CD14-positive monocyte (primary cell): ENCODE measurements at places on chromosomes 5 and 9.

- DNase-seq, result no peak
These were observed 80.6 kb downstream of the FEM1C start for GRCh38 chr5:115463983-115464382.

GRCh38 chr5:76021936-76022584 lies 61.1 kb upstream of the SV2C start:
- no peak for DNase-seq

- no peak for DNase-seq
These were observed 22.2 kb downstream of the MROH2B start for GRCh38 chr5:41048986-41049385.

DNA sequence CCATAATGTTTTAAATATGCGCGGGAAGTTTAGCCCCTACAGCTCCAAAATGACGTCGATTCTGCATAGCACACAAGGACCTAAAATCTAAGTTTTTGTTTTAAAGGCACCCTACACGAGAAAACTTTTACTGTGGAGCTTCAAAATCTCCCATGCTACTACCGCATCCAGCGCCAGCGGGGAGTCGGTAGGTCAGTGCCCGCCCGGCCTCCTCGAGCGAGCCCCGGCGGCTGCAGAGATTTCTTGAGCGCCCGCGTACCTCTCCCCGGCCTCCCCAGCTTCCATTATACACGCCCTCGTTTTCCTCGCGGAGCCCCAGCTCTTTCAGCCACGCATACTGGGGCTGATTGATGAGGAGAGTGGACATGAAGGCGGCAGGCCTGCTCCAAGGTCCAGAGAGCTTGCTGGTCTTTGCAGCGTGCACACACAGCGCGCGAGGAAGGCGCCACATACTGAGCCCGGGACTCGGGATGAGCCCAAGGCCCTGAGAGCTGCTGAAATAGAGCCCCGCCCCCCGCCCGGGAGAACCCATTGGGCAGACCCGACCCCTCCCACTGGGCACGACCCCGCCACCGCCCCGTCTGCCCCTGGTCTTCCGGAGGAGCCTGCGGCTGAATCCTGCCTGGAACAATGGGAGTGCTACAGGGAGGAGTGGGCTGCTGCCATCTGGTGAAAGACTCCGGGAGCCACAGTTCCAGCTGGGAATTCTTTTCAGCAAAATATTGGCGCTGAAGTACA lies at the start of gene ALDH7A1:
Gene ALDH7A1 (minus strand): TSS at position 472 of the 738 bp plus-strand sequence. CDS start 21 bp downstream, at position 451.
- DNase-seq, result peak; percentile 5

- DNase-seq, result peak; percentile 77
These were observed 11.0 kb downstream of the SPINK14 start for GRCh38 chr5:148179234-148179824.

DNA sequence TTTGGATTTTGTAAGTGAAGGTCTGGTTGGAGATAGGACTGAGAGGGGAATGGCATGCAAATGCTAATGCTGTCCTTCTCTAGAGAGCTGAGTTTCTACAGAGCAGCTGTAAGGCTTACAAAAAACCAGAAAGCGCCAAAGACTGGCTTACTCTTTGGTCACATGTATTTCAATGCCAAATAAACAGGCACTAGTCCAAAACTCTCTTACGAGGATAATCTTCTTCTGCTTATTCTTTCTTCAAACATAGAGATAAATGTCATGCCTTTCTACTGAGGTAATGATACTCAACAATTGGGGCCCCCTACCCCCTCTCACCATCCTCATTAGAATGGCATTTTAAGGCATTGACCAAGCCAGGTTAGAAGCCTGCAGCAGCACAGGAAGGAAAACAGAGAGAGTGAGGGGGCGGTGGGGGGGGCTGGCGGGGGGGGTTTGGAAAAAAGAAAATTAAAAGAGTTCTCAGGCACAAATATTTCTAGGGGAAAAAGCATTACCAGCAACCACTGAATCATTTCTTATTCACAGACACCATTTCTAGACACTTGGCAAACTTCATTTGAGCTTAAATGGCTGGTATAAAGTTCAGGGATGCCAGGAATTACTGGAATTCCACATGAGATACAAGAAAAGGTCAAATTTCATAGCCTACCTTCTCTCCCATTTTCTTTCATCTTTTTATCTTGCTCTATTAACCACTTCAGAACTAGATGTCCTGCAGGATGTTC lies 34.0 kb downstream of the PUM3 start:
- DNase-seq, result no peak

GRCh38 chr5:93716453-93716852 lies 24.9 kb downstream of the POU5F2 start:
- DNase-seq, result no peak

DNA sequence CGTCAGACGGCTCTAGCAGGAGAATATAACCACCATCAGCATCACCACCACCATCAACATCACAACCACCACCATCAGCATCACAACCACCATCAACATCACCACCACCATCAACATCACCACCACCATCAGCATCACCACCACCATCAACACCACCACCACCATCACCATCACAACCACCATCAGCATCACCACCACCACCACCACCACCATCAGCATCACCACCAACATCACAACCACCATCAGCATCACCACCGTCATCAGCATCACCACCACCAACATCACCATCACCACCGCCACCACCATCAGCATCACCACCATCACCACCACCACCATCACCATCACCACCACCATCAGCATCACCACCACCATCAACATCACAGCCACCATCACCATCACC lies 210.7 kb downstream of the C9orf50 start:
- DNase-seq, result no peak

DNA sequence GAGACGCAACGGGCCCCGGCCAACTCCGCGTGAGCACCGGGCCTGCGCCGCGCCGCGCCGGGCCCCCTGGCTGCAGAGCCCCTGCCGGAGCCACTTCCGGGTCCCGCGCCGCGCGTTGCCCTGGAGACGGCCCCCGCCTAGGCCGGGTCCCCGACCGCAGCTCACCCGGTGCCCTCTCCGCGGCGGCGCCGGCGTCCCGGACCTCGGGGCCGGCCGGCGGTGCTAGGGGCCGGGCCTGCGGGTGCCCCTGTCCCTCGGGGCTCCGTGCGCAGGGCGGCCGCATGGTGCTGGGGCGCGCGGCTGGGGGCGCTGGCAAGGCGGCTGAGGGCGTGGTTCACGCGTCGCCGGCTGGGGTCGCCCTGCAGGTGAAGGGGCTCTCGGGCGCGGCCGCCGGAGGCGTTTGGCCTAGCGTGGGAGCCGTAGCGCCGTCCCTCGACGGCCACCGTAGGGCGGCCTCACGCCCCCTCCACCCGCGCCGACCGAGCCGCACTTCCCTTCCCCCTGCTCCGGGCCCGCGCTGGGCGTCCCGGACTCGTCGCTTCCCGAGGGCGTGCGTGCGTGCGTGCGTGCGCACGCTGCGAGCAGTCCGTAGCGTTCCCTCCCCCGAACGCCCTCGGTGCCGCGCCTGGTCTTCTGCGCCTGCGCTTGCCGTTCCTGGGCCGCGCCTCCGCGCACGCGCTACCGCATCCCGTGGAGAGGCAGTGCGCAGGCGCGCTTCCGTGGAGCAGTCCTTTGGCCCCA lies at the start of gene TMEM250:
Gene TMEM250 (minus strand): TSS at position 556 of the 741 bp plus-strand sequence. CDS start 1,975 bp downstream, outside the sequence.
- peak; percentile 96 for DNase-seq

DNA sequence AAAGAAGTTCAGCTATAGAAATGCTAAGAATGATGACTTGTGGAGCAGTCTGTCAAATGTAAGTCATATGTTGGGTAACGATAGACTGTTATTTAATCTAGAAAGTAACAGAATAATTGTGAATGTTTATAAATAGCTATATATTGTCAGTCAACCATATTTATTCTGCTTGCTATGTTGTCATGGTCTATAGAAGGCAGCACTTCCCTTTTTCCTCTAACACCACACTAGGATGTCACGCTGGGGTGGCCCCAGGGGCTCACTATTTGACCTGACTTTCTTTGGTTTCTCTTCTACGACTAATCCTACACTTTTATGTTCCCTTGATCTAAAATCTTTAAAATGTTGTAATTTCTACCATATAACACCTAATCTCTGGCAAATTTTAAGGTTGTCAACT lies 20.5 kb downstream of the ERAP2 start:
- peak; percentile 88 for DNase-seq

DNA sequence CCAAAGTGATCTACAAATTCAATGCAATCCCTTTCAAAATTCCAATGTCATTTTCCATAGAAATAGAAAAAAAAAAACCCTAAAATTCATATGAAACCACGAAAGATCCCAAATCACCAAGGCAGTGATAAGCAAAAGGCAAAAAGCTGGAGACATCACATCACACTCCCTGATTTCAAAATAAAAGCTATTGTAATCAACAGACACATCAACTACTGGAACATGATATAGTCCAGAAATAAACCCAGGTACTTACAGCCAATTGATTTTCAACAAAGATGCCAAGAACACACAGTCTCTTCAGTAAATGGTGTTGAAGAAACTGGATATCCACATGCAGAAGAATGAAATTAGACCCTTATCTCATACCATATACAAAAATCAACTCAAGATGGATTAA lies 224.0 kb downstream of the WDR70 start:
- DNase-seq, result no peak

- DNase-seq, result no peak
These were observed 33.7 kb downstream of the GABRP start for GRCh38 chr5:170817195-170817594.

DNA sequence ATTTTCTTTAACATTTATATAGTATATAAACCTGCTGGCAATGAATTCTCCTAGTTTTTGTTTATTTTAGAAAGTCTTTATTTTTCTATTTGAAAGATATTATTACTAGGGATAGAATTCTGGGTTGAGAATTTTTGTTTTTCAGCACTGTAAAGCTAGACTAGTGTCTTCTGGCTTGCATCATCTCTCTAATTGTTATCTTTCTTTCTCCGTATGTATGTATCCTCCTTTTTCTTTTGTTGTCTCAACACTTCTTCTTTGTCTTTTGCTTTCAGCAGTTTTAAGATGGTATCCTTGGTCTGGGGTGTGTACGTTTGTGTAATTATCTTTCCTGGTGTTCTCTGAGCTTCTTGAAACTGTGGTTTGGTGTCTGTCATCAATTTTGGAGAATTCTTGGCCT lies 48.8 kb downstream of the FBXO4 start:
- no peak for DNase-seq

GRCh38 chr5:149404746-149405549 lies 25.9 kb upstream of the IL17B start:
- DNase-seq, result no peak

DNA sequence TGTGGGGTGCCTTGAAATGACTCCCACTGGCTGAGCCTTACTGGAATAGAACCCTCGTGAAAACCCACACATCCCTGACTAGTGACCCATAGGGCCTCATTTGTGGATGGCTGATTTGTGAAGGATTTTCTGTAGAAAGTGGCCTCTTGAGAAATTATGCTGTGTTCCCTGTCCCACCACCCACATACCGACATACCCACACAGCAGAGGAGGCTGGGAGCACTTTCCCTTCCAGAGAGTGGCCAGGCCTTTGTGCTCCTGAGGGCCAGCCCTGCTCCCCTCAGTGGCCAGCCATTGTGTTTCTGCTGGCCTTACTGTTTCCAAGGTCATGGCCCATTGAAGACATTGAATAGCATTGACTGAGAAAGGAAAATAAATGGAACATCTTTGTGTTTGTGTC lies 29.6 kb downstream of the IL9 start:
- DNase-seq, result no peak

DNA sequence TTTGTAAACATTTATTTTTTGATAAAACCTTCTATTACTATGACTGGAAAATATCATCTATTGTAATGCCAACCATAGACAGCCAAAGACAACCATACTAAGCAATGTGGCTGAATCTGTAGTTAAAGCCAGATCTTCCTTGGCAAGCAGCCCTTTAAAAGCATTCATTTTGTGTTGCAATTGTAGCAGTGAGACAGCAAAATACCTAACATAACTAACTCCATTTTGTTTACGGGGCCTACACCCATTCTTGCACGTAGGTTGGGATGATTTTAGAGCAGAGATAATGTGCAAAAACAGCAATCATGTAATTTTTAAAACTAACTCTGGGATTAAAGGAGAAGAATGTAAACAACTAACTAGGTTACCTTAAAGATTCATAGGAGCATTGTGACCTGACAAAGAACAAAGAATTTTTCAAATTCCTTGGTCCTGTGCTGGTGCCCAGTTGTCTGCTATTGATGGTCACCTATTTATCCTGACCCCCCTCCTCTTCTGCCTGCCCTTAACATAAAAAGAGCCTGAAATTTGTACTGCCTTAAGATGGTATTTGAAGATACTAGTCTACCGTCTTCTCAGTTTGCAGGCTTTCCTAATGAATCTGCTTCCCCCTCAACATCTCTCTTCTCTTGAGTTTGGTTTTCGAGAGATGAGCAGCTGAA lies 10.6 kb downstream of the IFNA1 start:
- no peak for DNase-seq

- DNase-seq, result no peak
These were observed 142.5 kb downstream of the SNCAIP start for GRCh38 chr5:122454541-122454940.

DNA sequence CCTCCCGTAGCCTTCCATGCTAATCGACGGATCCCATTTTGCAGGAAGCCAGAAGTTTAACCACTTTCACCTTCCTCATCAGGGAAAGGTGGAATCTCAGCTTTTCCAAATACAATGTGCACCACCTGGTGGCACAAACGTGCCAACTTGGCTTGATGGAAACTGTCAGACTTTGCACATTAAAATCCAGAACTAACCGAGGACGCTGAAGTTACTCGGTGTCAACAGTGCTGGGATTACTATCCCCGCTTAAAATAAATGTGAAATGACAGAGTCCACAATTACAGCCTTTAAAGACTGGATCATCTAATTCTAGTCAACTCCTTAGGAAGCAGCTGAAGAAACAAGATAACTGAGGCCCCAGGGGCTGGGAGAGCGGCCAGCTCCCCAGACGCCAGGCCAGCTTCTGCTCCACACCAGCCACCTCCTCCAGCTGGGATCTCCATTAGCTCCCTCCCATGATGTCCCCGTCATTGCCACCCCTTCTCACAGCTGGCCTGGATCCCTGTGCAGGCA lies 50.1 kb upstream of the RETREG1 start:
- peak; percentile 14 for DNase-seq

GRCh38 chr5:35058374-35058788 lies 10.6 kb upstream of the AGXT2 start:
- no peak for DNase-seq

- DNase-seq, result no peak
These were observed 86.1 kb downstream of the SH3TC2 start for GRCh38 chr5:148976569-148977381.

GRCh38 chr5:39100851-39101396 lies 26.7 kb upstream of the RICTOR start:
- no peak for DNase-seq

DNA sequence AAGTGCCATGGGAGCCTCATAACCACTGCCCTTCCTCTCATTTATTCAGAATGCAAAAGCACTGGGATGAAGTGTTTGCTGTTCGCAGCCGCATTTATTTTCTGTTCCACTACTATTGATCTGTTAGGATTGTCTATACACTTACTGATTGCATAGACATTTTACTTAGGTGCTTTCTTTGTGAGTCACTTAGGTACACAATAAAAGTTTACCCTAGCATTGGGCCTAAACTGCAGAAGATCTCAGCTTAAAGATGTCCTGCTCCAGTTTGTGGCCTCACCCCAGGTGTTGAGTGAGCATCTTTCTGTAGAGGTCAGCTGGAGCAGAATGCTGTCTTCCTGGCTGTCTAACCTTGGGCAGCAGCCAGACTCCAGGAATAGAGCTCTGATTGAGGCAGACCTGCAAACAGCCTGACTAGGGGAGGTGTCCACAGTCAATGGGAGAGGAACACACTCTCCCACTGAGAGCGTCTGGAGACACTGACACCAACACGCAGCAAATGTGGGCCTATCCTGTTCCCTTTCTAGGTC lies 54.0 kb downstream of the GPR21 start:
- no peak for DNase-seq

- DNase-seq, result peak; percentile 12
These were observed 63.5 kb downstream of the ENC1 start for GRCh38 chr5:74576941-74577456.

- no peak for DNase-seq
These were observed 202.2 kb upstream of the VLDLR start for GRCh38 chr9:2419347-2419746.
